ENCODE measurements at places on chromosomes 11 and 22.
A peak's percentile ranks its signal among the peaks of the same experiment; 100 is the strongest.

DNA sequence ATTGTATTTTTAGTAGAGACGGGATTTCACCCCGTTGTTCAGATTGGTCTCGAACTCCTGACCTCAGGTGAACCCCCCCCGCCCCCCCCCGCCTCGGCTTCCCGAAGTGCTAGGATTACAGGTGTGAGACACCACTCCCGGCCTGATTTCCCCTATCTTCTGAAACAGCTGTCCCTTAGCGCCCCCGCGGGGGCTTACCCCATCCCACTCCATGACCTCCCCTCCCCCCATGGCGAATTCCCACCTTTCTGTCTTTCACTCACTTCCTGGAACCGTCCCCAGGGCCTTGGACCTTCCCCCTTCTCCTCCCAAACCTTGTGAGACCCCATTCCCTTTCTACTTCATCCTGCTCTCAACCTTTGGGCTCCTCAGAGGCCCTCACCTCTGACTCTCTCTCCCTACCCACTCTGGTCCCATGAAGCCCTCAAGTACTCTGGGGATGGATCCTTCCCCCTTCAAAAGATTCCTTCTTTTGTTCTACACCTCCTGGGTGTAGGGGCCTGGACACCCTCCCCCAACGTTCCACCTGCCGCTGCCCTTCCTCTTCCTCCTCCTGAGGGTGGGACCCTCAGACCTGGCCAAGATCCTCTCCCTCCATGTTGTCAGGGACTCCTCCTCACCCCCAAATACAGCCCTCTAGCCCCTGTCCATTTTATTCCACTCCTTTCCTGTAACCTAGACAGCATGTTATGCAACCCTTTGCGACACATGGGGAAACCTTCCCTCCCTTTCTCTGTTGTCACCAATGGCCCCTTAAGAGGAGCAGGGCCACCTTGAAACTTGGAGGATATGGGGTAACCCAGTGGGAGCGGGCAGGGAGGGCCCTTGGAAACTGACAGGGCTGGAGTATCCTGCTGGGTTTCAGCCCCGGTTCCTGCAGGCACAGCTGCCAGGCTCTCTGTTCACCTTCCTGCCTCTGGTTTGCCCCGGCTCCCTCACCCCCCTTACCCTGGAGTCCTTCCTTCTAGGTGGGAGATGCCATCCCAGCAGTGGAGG is 1.1 kb downstream of the PRDX5 start:
- H3K36me3 ChIP-seq: peaks cover 49% of the 10 kb centered on the region
- no peaks in the 10 kb centered on the region for H3K27me3 ChIP-seq
- H3K4me3 ChIP-seq: peak overlapping the region; percentile 74
- peaks cover 24% of the 10 kb centered on the region for H3K4me1 ChIP-seq

GRCh38 chr11:101870510-101870909 is 44.3 kb upstream of the CEP126 start:
- H3K27ac ChIP-seq: peak overlapping the region; percentile 30
- H3K4me3 ChIP-seq: no peak overlapping the region
- no peaks in the 10 kb centered on the region for H3K27me3 ChIP-seq
- no peak for DNase-seq

DNA sequence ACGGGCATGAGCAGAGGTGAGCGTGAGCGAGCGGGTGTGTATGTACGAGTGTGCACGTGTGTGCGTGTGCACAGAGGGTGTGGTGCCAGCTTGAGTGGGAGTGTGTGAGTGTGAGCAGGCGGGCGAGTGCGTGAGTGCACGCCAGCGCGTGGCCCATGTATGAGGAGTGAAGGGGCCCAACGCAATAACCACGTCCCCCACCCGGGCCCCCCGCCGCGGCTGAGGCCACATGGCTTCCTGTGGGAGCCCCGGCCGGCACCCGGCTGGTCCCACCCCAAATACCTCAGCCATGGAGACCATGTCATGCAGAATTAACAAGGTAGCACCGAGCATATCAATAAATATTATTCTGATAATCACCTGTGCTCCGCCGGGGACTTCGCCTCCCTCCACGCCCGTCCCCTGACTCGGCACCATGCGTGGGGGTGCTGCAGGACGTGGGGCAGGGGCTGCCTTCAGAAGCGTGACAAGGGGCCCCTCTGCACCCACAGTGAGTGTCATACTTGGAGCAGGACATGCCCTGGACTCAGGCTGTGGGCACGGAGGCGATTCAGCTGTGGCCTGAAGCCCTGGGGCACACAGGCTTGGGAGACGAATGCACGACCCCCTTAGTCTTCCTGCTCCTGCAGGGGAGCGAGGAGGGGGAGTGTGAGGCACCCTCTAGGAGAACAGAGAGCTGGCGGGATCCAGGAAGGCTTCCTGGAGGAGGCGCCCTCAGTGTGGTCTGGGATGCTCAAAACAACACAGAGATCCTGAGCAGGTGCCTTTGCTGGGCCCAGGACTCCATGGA is 5.6 kb upstream of the TRABD start:
- no peaks in the 10 kb centered on the region for H3K27me3 ChIP-seq
- no peaks in the 10 kb centered on the region for H3K4me1 ChIP-seq
- no peak overlapping the region for H3K4me3 ChIP-seq
- no peaks in the 10 kb centered on the region for H3K36me3 ChIP-seq
- DNase-seq: peak; percentile 52

- no peaks in the 10 kb centered on the region for H3K27me3 ChIP-seq
- no peaks in the 10 kb centered on the region for H3K36me3 ChIP-seq
- peak; percentile 34 for DNase-seq
- no peak overlapping the region for H3K4me3 ChIP-seq
Observed at GRCh38 chr22:44384563-44385295, 72.0 kb upstream of the SHISAL1 start.

GRCh38 chr11:76748948-76749347 is 34.2 kb upstream of the TSKU start:
- H3K4me1 ChIP-seq: peaks cover 3% of the 10 kb centered on the region
- no peaks in the 10 kb centered on the region for H3K27me3 ChIP-seq
- H3K4me3 ChIP-seq: no peak overlapping the region
- no peak for DNase-seq
- no peak overlapping the region for H3K27ac ChIP-seq

DNA sequence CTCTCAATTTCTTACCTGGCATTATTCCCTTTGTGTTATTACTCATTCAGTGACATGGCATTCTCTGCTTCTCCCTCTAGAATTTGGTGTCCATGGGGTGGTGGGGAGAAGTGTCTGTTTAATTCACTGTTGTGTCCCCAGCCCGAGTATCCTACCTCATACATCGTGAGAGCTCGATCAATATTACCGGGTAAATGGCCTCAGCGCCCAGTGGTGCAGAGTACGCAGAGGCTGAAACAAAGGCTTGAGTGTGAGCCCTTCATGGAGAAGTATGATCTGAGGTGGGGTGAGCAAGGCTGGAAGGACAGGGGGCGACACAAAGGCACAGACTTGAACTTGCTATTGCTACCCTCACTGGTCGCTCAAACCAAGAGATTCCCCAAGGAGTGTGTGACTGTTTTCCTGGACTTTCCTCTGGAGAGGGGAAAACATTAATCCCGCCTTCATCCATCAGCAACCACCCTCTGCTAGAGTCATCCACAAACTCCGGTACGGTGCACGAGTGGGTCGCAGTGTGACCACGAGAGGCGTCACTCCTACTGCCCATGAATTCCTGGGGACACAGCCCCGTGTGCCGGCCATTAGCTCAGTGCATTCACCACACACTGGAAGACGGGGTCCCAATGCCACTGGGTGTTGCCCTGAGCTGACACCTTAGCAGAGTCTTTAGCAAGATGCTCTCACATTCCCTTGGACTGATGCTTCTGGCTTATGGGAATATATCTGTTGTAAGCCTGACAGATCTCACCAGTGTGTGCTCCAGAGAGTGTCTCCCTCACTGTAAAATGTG is 35.0 kb upstream of the CCND1 start:
- no peak overlapping the region for H3K27ac ChIP-seq
- no peak for DNase-seq
- no peaks in the 10 kb centered on the region for H3K36me3 ChIP-seq
- H3K4me3 ChIP-seq: no peak overlapping the region
- no peaks in the 10 kb centered on the region for H3K4me1 ChIP-seq

GRCh38 chr11:8681837-8682302 is 595 bp downstream of the TRIM66 start:
- peaks cover 41% of the 10 kb centered on the region for H3K36me3 ChIP-seq
- peak overlapping the region; percentile 85 for H3K27ac ChIP-seq
- DNase-seq: no peak

DNA sequence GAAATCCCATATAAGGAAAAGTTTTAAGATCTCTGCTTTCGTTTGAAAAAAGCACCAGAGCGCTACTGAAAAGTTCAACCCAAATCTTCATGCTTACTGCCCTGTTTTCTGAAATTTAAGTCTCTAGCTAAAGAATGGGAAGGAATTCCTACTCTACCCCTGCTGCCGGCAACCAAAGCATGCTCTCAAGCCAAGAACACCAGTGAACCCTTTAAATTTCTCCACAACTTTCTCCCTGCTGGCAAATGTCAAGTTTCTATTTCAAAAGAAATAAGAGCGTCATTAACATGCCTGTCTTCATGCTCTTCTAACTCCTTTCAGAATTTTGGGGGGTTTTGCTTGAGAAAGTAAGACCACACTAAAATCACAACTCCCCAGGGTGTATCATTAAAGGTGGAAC is 6.8 kb upstream of the SMCO4 start:
- no peaks in the 10 kb centered on the region for H3K4me1 ChIP-seq
- H3K27me3 ChIP-seq: no peaks in the 10 kb centered on the region
- no peak for DNase-seq
- no peak overlapping the region for H3K4me3 ChIP-seq

DNA sequence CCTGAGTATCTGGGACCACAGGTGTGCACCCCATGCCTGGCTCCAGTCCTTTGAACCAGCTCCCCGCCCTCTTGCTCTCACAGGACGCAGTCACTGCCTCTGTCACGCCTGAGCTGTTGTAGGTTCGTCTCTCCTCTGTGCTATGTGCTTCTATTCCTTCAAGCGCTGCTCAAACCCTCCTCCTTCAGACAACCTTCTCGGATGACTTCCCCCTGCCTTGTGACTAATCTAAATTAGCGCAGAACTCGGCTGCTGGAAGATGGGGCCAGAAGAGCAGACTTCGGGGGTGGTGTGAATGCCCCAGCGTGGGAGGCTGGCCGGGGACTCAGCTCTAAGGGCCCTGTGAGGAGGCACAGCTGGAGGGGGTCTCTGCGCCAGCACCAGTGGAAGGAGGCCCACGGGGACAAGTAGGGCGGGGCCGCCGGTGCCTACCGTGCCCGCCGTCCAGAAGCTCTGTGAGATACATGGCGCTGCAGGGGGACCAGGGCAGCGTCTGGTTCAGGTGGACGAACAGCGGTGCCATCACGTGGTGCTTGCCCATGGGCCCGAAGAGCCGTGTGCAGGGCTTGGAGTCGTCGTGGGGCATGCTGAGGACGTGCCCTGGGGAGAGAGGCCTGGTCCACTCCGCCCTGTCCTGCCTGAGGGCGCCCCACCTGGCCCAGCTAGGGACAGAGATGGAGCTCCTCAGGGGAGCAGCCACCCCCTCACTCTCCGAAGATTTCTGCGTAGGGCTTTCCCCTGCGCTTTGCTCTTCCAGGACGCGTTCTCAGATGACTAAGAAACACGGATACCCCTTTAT is 12.5 kb downstream of the ADAMTS8 start:
- H3K4me1 ChIP-seq: peaks cover 7% of the 10 kb centered on the region
- no peaks in the 10 kb centered on the region for H3K27me3 ChIP-seq
- no peak overlapping the region for H3K27ac ChIP-seq
- no peak overlapping the region for H3K4me3 ChIP-seq
- no peak for DNase-seq

GRCh38 chr11:32310214-32310601 is 125.1 kb downstream of the WT1 start:
- no peak overlapping the region for H3K27ac ChIP-seq
- H3K36me3 ChIP-seq: no peaks in the 10 kb centered on the region
- no peak overlapping the region for H3K4me3 ChIP-seq
- DNase-seq: no peak
- H3K4me1 ChIP-seq: peaks cover 8% of the 10 kb centered on the region

DNA sequence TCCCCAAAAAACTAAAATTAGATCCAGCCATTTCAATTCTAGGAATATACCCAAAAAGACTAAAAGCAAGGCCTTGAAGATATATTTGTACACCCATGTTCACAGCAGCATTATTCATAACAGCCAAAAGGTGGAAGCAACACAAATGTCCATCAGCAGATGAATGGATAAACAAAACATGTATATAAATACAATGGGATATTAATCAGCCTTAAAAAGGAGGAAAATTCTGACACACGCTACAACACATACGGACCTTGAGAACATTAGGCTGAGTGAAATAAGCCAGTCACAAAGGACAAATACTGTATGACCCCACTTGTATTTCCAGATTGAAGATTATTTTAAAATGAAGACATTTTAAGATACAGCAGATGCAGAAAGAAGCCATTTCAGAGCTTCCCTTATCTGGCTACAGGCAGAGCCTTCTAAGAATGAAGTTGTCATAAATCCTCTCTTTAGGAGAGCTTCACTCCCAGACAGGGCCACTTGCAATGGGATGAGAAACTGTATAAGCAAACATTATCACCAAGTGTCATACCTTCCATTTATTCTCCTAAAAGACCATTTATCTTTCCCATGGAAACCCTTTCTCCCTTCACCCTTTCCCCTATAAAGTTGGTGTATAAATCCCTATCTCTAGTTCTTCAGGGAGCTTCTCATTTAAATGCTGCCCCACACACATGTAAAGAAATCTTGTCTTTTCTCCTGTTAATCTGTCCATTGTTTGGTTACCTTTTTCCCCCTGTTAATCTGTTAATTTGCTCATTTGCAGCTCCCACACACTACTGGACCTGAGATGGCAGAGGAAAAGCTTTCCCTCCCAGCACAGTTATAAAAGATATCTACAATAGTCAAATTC is 19.3 kb upstream of the TOP3B start:
- H3K27ac ChIP-seq: no peak overlapping the region
- H3K36me3 ChIP-seq: no peaks in the 10 kb centered on the region
- no peaks in the 10 kb centered on the region for H3K4me1 ChIP-seq
- no peak for DNase-seq
- no peaks in the 10 kb centered on the region for H3K27me3 ChIP-seq

GRCh38 chr11:61494381-61494961 is 14.1 kb upstream of the LRRC10B start:
- no peak overlapping the region for H3K4me3 ChIP-seq
- H3K27me3 ChIP-seq: no peaks in the 10 kb centered on the region
- no peak overlapping the region for H3K27ac ChIP-seq
- no peak for DNase-seq
- H3K4me1 ChIP-seq: no peaks in the 10 kb centered on the region
